ENCODE measurements at places on chromosomes 12 and 14. TPM values are rescaled to one million over a fixed set of nuclear protein-coding genes. Genes with fewer than 3 reads are reported as not detected.

Gene FAIM2
- 1.2 TPM for polyA plus RNA-seq

Gene TRAFD1
- 42.1 TPM for polyA plus RNA-seq

Gene FGF6
- not detected for polyA plus RNA-seq

Gene RAD51B
- 6.9 TPM for polyA plus RNA-seq

Gene PPP4R4
- polyA plus RNA-seq = 0.07 TPM

Gene C12orf60
- 0.60 TPM for polyA plus RNA-seq

Gene ALKBH2
- 17.9 TPM for polyA plus RNA-seq

All from sigmoid colon (tissue), 7 donors.